ENCODE measurements at places on chromosomes 13 and 19.

DNA sequence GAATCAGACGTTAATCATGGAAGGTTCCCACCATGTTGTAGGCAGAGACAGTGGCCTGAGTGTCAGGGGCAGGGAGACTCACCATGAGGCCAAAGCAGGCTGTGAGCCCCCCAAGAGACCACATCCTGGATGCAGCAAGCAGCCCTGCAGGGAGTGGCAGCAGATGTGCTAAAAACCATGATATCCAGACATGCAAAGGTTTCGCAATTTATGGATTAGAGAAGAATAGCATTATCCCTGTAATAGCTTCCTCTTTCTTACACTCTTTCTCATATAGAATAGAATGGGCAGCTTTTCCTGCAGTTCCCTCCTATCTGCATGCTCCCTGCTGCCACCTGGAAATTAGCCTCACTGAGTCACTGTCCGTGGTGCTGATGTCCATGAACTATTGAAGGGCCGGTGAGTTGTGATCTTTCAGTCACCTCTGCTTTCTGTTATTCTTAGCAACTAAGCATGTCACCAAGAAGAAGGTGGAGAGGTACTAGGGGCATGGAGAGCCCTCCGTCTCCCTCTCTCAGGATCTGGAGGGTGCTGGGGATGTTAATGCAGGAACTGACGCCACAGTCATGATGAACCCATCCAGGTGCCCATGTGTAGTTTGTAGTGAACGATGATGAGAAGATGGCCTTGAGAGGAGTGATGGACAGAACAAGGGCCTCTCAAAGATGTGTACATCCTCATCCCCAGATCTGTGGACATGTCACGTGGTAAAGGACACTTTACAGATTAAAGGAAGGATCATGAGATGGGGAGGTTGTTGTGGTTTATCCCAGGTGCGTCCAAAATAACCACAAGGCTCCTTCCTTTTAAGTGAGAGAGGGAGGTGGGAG lies 9.9 kb downstream of the CEACAM4 start:
- no peak for DNase-seq

DNA sequence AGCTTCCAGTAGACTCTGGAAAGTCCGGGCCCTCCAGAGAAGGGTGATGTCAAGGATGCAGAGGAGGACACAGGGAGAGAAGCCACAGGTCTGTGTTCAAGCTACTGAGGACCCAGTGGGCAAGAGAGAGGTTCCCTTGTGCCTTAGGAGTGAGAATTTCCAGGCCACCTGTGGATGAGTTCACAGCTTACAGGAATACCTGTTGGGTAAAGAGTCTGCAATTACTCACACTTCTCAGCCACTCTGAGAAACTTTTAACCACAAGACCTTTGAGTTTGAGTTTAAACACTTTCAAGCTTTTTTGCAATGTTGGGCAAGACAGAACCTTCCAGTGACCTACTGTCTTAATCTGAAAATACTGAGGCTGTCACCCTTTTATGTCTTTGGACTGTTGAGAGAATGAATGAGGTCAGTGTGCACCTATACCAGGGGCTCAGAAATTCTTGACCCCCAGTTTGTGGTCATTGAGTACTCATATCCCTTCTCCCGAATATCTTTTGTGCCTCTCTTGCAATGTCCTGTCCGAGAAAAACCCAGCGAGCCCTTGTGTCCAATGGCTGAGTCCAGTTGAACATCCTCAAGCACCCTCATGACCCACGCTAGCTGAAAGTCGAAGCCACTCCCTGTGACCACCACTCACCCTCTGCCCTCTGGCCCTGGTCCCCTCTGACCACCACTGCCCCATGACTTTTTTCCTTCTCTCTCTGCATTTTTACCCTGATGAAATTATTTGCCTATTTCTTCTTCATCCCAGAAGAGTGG lies 368.5 kb upstream of the ZNF507 start:
- no peak for DNase-seq

DNA sequence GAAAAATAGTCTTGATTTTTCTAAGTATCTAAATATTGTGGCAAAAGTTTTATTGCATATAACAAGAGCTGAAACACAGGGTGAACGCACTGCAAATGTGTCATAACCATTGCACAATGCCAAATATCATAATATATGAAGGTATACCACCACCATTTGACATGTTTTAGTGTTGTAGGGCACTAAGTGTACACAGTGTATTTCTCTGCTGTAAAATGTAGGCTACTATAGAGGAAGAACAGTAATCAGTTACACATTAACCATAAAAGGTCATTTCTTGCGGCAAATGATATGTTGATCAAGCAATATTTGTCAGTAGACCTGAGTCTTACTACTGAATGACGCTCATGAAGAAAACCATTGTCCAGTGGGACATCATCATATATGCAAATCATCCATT lies 18.3 kb upstream of the KLF5 start:
- no peak for DNase-seq

GRCh38 chr13:43783820-43784219 lies 3.0 kb downstream of the ENOX1 start:
- DNase-seq, result no peak

DNA sequence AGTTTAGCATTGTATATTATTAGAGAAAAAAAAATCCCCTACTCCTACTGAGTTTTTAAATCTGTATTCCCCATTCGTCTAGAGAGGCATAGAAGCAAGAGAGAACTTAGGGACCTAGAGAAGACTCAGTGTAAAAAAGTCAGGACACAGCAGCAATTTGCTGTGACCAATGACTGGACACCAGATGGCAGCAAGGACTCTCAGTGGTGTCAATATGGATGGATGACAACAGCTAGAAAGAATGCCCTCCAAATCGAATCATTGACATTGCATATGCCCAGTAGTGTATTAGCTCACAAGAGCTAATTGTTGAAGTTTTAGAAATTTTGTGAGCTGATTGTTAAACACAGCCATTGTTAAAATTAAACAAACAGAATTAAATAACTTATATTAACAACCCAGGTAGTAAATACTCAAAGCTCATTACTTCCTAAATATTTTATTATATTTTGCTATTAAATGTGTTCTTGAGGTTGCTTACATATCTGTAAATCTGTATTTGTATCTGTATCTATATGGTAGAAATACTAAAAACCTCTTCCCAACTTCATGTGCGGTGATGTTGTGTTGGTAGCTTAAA lies 43.9 kb downstream of the SIAH3 start:
- no peak for DNase-seq

DNA sequence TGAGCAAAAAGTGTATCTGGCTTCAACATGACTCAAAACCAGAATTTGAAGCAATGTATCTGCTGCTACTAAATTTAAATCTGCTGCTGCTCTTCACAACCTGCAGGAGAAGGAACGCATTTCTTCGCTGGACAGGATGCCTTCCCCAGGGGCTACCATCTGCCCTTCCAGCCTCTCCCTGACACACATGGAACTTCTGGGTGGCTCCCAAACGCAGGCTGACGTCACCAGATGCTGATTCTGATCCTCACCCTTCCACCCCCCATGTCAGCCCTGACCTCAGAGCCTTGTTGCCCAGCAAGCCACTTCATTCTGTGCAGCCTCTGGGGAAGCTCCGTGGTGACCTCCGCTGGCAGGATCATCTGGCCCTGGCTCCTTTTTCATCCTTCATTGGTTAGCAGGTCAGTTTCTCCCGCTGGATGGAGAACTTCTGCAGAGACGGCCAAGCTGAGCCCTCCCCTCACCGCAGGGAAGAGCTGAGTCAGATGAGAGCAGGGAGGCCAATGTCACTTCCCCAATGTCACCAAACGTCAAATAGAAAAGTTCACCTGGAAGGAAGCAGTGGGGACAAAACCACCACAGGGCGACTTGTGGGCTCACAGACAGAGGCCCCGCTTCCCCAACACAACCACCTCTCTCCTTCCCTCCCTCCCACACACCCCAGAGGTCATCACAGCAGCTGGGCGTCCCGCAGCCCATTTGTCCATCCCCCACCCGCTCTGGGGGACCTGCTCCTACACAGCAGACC lies 14.0 kb upstream of the RAB20 start:
- no peak for DNase-seq

- no peak for DNase-seq
Observed at GRCh38 chr19:52910648-52911047, 12.6 kb downstream of the ZNF888 start.

- no peak for DNase-seq
Observed at GRCh38 chr19:10126213-10126639, 6.5 kb upstream of the EIF3G start.

DNA sequence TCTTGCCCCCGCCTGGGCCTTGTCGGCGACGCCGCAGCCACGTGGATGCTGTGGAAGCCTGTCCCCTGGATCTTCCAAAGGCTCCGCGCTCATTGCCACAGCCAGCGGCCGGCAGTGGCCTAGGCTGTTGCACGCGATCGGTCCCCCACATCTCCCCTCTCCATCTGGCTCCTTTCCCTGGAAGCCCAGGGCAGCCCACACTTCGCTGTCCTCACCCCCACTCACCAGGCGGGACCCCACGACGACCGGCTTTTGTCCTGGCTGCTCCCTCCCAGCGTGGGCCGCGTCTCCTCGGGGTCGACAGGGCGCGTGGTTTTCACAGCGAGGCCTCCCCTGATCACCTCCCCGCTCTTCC lies 605 bp upstream of the TEX30 start:
- DNase-seq, result no peak

DNA sequence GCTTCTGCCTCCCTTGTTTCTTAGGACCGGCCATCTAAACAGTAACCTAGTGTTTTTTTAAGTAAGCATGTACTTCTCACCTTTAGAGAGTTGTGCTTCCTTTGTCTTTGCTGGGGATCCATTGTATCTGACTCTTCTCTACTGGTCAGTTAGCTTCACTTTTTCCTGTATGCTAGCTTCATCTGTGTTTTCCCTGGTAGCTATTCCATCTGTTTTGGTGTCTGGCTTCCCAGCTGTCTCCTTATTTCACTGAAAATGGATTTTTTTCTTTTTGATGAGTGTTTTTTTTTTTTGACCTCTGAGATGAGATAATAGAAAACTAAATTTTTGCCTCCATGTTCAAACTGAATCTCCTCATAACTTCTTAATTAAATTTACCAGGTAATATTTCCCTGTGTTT lies 637.0 kb upstream of the SLC10A2 start:
- DNase-seq, result no peak

DNA sequence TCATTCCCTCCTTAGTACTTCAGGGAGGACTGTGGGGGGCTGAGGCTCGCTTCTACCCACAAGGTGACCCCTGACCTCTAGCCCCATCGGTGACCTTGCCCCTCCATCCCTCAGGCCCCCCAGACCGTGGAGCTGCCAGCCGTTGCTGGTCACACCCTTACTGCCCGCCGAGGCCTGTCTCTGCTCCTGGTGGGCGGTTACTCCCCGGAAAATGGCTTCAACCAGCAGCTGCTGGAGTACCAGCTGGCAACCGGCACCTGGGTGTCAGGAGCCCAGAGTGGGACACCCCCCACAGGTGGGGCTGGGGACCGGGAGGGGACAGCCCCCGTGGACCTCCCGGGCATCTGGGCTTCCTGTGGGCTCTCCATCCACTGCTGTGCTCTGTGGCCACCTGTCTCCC lies 31.9 kb downstream of the MEGF8 start:
- no peak for DNase-seq

DNA sequence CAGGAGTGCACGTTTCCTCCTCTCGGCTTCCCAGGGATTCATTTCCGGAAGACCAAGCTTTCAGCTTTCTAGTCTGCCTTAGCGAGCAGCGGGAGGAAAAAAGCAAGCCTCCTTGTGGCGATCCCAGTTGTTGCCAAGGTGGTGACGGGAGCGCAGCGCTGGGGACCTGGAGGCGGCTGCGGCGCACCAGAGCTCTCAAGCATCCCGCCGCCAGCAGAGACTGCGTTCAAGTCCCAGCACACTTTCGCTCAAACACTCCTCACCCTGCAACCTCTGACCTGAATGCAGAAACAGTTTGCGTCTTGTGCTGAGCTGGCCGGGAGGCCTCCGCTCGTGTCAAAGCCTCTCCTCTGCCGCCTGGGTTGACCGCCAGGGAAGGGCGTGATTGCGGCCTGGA lies 4.9 kb downstream of the GSX1 start:
- no peak for DNase-seq

GRCh38 chr13:73416093-73416492 lies 357.3 kb downstream of the KLF5 start:
- no peak for DNase-seq

- DNase-seq, result no peak
Observed at GRCh38 chr19:2607712-2608601, 94.5 kb downstream of the GNG7 start.

- DNase-seq, result peak; percentile 63
Observed at GRCh38 chr19:51887522-51888498, at the start of gene ZNF577. Gene ZNF577, minus strand, starts transcription at chr19:51887951. Its CDS starts 7,569 bp downstream, at chr19:51880382.

DNA sequence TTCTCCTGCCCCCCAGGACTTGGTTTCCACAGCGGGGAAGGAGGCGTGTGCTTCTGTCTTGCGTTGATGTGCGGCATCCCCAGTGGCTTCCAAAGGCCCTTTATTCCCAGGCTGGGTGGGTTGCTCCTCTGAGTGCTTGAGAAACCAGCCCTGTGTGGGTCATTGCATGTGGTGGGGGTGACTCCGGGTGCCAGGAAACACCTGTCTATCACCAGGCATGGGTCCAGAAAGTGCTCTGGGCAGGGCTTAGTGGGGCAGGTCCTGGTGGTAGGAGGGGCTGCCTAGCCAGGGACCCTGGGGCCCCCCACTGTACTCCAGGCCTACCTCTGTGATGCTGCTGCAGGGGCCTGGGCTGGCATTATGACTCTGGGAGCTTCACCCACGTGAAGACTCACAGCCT lies 9.6 kb downstream of the DDA1 start:
- no peak for DNase-seq

DNA sequence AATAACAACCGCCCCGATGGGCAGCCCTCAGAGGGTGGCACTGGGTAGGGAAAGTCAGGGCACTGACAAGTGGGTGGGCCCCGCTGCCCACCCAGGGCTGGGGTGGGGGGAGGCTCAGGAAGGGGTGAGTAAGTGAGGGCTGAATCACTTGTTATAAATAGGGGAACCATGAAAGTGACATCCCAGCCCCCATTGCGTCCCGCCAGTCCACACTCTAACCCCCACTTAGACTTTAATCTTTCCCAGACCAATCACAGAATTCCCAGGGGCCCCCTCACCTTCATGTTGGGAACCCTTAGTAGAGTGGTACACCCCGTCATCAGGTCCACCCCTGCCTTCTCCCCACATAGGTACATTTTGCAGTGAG lies 37.0 kb upstream of the NANOS3 start:
- no peak for DNase-seq

DNA sequence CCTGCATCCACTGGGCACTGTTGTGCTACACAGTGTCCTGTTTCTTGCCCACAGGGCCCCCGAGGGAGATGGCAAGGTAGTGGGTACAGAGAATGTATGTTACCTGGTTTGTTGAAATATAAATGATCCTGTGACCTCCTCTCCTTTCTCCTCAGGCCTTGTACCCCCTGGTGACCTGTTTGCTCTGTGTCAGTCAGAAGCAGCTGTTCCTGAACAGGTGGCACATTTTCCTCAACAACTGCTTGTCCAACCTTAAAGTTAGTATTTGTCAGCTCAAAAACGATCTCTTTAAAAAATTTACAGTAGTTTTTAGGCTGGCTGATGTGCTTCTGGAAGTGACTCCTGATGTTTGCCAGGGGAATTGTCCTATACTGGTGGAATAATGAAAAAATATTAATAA lies 105.1 kb downstream of the FRY start:
- no peak for DNase-seq

- no peak for DNase-seq
Observed at GRCh38 chr19:30602661-30603350, 230.6 kb downstream of the ZNF536 start.
